ENCODE measurements at places on chromosomes 1 and 21. TPM values are rescaled to one million over a fixed set of nuclear protein-coding genes. Genes with fewer than 3 reads are reported as not detected.

ADCY10 gene
- 0.11 TPM for total RNA-seq

ABL2 gene
- total RNA-seq: 17.2 TPM

NBPF4 gene
- not detected for total RNA-seq

LMOD1 gene
- total RNA-seq: 18.8 TPM

SELENON gene
- 91.1 TPM for total RNA-seq

- H3K4me3 ChIP-seq: no peak overlapping the region
- H3K36me3 ChIP-seq: no peaks in the 10 kb centered on the region
- no peak overlapping the region for H3K27ac ChIP-seq
- no peaks in the 10 kb centered on the region for H3K4me1 ChIP-seq
- no peaks in the 10 kb centered on the region for H3K27me3 ChIP-seq
- no peak for DNase-seq
Observed at GRCh38 chr1:167880580-167881021, 33.3 kb downstream of the ADCY10 start.

TAS1R3 gene
- total RNA-seq: 0.79 TPM

DNA sequence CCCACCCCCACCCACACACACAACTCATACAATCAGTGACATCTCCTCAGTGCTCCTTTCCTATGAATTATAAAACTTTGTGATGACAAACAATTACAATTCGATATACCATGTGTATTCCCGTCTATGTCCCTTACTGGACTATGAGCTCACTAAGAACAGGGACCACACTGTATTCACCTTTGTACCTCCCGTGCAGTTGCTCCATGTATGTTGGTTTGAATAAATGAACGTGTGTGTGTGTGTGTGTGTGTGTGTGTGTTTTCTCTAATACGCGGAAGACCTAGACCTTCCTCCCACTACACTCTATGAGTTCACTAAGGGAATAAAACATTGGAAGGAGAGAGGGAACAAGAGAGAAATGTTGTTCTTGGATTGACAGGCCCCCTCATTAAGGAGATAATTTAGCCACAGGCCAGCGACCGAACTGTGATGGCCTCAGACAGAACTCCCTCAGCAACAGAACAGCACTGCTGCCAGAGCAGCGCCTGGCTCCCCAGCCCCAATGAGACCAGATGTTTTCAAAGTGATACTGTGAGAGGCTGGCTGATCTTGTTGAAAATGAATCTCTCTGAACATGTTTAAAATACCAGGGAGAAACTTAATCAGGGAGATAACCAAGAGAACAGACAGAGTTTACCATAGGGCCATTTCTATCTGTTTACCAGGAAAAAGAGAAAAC, 21.7 kb downstream of the BCAR3 start:
- H3K4me3 ChIP-seq: no peak overlapping the region
- H3K36me3 ChIP-seq: peaks cover 5% of the 10 kb centered on the region
- DNase-seq: no peak
- peaks cover 30% of the 10 kb centered on the region for H3K4me1 ChIP-seq

DNA sequence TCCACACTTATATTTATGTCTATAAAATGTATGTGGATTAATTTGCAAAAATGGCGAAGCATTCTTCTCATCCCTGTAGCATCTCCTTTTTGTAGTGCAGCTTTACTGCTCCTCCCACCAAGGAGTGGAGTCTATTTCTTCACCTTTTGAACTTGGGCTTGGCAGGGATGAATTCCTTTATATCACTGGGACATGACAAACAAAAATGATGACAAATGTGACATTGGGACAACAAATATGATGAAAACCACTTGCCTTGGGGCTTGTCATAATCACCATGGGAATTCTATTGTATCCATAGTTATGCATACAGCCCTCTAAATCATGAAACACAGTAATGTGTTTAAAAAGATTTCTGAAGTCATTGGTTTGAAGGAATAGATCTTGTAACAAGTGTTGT, 155.0 kb downstream of the TNFSF18 start:
- no peak overlapping the region for H3K4me3 ChIP-seq
- DNase-seq: no peak
- H3K4me1 ChIP-seq: no peaks in the 10 kb centered on the region

FCRL3 gene
- total RNA-seq: 1.4 TPM

DNA sequence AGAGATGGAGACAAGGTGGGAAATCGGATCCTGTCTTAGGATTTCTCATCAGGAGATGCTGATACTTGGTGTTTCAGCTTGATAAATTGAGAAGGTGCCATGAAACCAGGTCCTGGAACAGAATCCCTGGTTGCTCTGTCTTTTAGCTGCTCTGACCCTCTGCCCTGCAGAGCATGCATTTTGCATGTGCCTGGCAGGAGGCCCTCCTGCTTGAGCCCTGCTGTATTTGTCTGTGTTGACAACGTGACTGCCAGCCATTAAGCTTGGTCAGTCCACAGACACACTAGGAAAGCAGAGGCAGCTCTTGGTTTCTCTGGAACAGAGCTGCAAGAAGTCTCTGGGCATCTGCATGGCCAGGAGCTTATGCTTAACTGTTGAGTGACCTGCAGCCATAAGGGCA, 2.5 kb downstream of the SLC25A44 start:
- H3K27me3 ChIP-seq: no peaks in the 10 kb centered on the region
- no peak overlapping the region for H3K27ac ChIP-seq
- no peak for DNase-seq
- peaks cover 36% of the 10 kb centered on the region for H3K36me3 ChIP-seq

GRCh38 chr1:240888039-240888786, 276.3 kb upstream of the GREM2 start:
- peak; percentile 26 for DNase-seq
- no peak overlapping the region for H3K27ac ChIP-seq
- H3K27me3 ChIP-seq: no peaks in the 10 kb centered on the region
- no peak overlapping the region for H3K4me3 ChIP-seq

DNA sequence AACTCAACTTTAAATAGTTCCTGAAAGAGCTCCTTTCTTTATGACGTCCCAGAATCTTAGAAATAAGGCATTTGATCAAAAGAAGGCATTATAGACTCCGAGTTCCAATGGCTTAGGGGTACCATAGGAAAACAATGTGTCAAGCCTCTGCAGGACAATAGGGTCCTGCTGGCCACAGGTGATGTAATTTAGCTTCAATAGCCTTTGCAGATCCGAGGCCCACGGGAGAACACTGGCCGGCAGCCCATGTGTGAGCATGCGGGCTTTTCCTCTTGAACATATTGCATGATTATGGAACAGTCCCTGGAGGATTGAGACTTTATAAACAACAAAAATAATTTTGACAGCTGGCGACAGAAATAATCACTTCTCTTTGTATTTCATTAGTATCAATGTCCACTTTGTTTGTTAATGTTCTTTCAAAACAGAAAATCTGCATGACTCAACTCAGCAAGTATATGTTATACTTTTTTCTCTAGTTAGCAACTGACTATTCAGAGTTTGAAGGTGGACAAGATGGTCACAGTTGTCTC, 49.0 kb upstream of the NR5A2 start:
- no peaks in the 10 kb centered on the region for H3K4me1 ChIP-seq
- H3K36me3 ChIP-seq: no peaks in the 10 kb centered on the region
- no peaks in the 10 kb centered on the region for H3K27me3 ChIP-seq
- no peak overlapping the region for H3K27ac ChIP-seq

- no peaks in the 10 kb centered on the region for H3K4me1 ChIP-seq
- H3K4me3 ChIP-seq: no peak overlapping the region
- no peaks in the 10 kb centered on the region for H3K27me3 ChIP-seq
Observed at GRCh38 chr1:11520531-11521233, 41.7 kb downstream of the DISP3 start.

HSPB7 gene
- total RNA-seq: 2.3 TPM

GRCh38 chr1:152392909-152393308, 21.2 kb downstream of the CRNN start:
- H3K4me3 ChIP-seq: no peak overlapping the region
- no peaks in the 10 kb centered on the region for H3K36me3 ChIP-seq
- no peaks in the 10 kb centered on the region for H3K27me3 ChIP-seq
- H3K4me1 ChIP-seq: no peaks in the 10 kb centered on the region

- peaks cover 81% of the 10 kb centered on the region for H3K4me1 ChIP-seq
- no peak for DNase-seq
- H3K36me3 ChIP-seq: no peaks in the 10 kb centered on the region
- H3K4me3 ChIP-seq: no peak overlapping the region
Observed at GRCh38 chr21:38987633-38988508, 182.1 kb downstream of the ETS2 start.

AK5 gene
- total RNA-seq: not detected

S100A7A gene
- total RNA-seq: not detected

DNA sequence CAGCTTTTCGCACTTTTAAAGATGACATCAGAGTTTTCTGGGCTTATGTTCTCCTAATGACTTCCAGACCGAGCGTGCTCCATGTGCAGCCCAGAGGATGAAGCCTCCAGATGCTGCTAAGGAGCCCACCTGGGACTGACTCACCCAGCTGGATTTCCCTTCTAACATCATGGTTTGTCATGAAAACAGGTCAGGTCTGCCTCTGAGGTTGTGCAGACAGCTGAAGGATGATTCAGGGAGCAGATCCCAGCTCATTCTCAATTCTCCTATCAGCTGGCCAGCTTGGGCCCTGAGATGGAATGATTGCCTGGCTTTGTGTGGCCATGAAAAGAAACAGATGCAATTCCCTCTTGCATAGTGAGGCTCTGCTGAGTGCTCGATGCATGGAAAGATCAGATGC, 123.9 kb upstream of the DUSP10 start:
- H3K4me3 ChIP-seq: no peak overlapping the region
- DNase-seq: no peak
- no peaks in the 10 kb centered on the region for H3K27me3 ChIP-seq
- no peaks in the 10 kb centered on the region for H3K4me1 ChIP-seq
- H3K27ac ChIP-seq: no peak overlapping the region

DNA sequence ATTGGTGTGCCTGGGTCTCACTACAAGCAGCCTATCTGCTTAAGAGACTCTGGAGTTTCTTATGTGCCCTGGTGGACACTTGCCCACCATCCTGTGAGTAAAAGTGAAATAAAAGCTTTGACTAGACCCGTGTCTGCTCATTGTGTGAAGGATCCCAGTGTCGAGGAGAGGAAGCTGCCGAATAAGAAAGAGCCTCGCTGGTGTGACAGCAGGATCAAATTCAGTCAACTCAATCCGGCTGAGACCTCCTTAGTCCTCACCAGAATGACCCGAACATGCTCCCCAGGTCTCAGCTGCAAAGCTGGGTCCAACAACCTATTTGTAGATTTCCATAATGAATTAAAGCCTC, 14.8 kb downstream of the CD2 start:
- H3K27me3 ChIP-seq: no peaks in the 10 kb centered on the region
- DNase-seq: no peak

GRCh38 chr1:61518670-61519400, 206.1 kb downstream of the TM2D1 start:
- H3K27me3 ChIP-seq: no peaks in the 10 kb centered on the region
- no peaks in the 10 kb centered on the region for H3K36me3 ChIP-seq
- no peaks in the 10 kb centered on the region for H3K4me1 ChIP-seq
- no peak overlapping the region for H3K4me3 ChIP-seq
- H3K27ac ChIP-seq: no peak overlapping the region

DNA sequence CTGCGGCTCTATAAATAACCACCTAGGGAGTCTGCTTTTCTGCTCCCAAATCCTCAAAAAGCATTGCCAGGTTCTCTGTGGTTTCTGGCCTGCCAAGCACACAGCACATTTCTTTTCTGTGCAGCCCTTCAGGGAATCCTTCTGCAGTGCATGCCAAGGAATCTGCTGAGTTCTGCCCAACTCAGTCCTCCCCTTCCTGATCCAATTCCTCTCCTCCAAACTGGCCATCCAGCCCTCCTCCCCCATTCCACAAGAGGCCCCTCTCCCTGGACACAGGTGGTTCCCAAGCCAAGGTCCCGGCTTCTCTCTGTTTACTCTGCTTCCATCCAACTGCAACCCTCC, 61.8 kb downstream of the HIVEP3 start:
- peaks cover 8% of the 10 kb centered on the region for H3K4me1 ChIP-seq
- H3K36me3 ChIP-seq: no peaks in the 10 kb centered on the region
- no peak overlapping the region for H3K4me3 ChIP-seq
- H3K27me3 ChIP-seq: no peaks in the 10 kb centered on the region
- no peak overlapping the region for H3K27ac ChIP-seq
- DNase-seq: no peak

GRCh38 chr1:224116131-224116530, 2.2 kb downstream of the FBXO28 start:
- peaks cover 21% of the 10 kb centered on the region for H3K4me1 ChIP-seq
- no peak for DNase-seq
- no peak overlapping the region for H3K4me3 ChIP-seq
- no peaks in the 10 kb centered on the region for H3K27me3 ChIP-seq
- peaks cover 8% of the 10 kb centered on the region for H3K36me3 ChIP-seq

GRCh38 chr1:70415882-70416281, 4.8 kb downstream of the CTH start:
- H3K4me3 ChIP-seq: no peak overlapping the region
- peaks cover 7% of the 10 kb centered on the region for H3K36me3 ChIP-seq
- H3K4me1 ChIP-seq: peaks cover 13% of the 10 kb centered on the region

DNA sequence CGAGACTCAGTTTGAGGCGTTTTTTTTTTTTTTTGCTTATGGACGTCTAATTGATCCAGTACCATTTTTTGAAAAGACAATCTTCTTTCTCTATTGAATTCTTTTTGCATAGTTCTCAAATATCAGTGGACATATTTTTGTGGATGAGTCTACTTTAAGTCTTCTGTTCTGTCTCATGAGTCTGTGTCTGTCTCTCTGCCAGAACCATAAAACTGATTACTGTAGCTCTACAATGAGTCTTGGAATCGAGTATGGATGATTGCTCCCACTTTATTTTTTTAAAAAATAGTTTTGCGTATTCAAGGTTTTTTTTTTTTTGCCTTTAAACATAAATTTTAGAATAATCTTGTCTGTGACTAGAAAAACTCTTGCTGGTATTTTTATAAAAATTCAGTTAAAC, 323.5 kb downstream of the ZNF326 start:
- no peak for DNase-seq
- H3K27ac ChIP-seq: no peak overlapping the region
- no peak overlapping the region for H3K4me3 ChIP-seq
- H3K4me1 ChIP-seq: no peaks in the 10 kb centered on the region
- H3K36me3 ChIP-seq: no peaks in the 10 kb centered on the region
- H3K27me3 ChIP-seq: no peaks in the 10 kb centered on the region

- H3K27me3 ChIP-seq: peaks cover 17% of the 10 kb centered on the region
- no peak within 1 kb of the TSS for H3K4me3 ChIP-seq
- H3K27ac ChIP-seq: no peak within 1 kb of the TSS
- DNase-seq: no peak
Observed at GRCh38 chr1:115840605-115841460, at the start of gene NHLH2. NHLH2 (minus strand) TSS chr1:115841126; CDS start chr1:115838372, 2,754 bp downstream.

GRCh38 chr21:27333096-27333495, 366.2 kb upstream of the ADAMTS5 start:
- no peaks in the 10 kb centered on the region for H3K27me3 ChIP-seq
- DNase-seq: no peak
- H3K36me3 ChIP-seq: no peaks in the 10 kb centered on the region
- H3K4me1 ChIP-seq: no peaks in the 10 kb centered on the region
- no peak overlapping the region for H3K27ac ChIP-seq
- no peak overlapping the region for H3K4me3 ChIP-seq

DNA sequence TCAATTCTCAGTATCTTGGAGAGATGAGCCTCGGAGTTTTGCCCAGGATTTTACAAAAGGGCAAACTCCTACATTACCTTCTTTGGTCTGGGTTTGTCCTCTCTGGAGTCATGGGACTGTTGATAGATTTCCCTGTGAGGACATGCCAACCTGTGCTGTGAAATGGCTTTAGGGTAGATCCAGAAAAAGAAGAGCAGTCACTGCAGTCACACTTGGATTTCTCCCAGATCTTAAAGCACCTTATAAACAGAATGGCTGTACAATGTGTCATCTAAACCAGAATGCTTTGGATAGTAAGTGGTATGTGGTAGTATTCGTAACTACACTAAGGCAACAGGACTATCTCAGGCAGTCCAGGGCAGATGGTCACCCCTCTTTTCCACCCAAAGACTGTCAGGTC, 1.9 kb upstream of the CSRP1 start:
- DNase-seq: no peak
- H3K27me3 ChIP-seq: no peaks in the 10 kb centered on the region
- peaks cover 65% of the 10 kb centered on the region for H3K4me1 ChIP-seq
- H3K27ac ChIP-seq: no peak overlapping the region
- no peaks in the 10 kb centered on the region for H3K36me3 ChIP-seq
